ENCODE measurements at places on chromosomes 13 and 19. TPM values are rescaled to one million over a fixed set of nuclear protein-coding genes. Genes with fewer than 3 reads are reported as not detected.

GRCh38 chr13:97492257-97492656 is 58.3 kb downstream of the RAP2A start:
- no peak for DNase-seq

DNA sequence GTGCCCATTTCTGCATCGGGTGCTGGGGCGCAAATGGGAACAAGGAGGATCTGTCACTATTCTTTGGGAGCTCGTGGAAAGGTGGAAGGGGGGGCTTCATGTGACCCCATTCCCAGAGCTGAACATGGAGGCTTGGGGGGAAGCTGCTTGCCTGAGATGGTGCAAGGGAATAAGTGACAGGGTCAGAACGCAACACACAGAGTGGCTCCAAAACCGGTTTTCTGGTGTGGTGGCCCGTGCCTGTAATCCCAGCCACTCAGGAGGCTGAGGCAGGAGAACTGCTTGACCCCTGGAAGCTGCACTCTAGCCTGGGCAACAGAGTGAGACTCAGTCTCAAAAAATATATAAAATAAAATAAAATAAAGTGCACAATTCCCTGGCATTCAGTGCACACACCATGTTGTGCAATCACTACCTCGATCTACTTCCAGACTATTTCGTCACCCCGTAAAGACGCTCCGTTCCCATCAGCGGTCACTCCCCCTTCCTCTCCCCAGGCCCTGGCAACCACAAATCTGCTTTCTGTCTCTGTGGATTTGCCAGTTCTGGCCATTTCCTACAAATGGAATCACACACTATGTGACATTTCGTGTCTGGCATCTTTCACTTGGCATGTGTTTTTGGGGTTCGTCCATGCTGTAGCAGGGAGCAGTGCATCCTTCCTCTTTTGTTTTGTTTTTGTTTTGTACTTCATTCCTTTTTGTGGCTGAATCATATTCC is 18.2 kb upstream of the COMP start:
- DNase-seq, result peak; percentile 91

DNA sequence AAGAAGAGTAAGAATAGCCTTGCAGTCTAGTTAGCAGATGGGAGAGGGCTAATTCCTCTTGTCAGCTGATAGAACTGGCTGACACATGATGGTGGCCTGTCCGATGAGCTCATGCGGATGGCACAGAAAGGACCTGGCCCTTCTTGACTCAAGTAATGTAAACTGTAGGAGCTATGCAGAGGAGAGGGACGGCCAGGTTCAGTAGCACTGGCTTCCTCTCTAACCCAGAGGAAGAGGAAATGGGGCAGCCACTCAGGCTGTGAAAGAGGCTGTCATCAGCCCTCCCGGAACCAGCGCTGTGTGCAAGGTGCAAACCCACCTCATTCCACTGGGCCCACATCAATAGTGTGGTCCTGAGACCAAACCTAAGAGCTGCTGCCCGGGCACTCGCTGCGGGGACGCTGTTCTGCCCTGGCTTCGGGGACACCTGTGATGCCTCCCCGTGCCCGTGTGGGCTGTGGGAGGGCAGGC is 30.8 kb upstream of the USE1 start:
- DNase-seq, result no peak

- DNase-seq, result no peak
These were observed 7.3 kb downstream of the RPS16 start for GRCh38 chr19:39428283-39429112.

- no peak for DNase-seq
These were observed 10.2 kb downstream of the GAS6 start for GRCh38 chr13:113853518-113854237.

- DNase-seq, result peak; percentile 95
These were observed at the start of gene BST2 for GRCh38 chr19:17405250-17406045. Gene BST2, minus strand, starts transcription at chr19:17405630. Its CDS starts 55 bp downstream, at chr19:17405575.

- no peak for DNase-seq
These were observed 70.5 kb upstream of the ZNF420 start for GRCh38 chr19:37007587-37008220.

DNA sequence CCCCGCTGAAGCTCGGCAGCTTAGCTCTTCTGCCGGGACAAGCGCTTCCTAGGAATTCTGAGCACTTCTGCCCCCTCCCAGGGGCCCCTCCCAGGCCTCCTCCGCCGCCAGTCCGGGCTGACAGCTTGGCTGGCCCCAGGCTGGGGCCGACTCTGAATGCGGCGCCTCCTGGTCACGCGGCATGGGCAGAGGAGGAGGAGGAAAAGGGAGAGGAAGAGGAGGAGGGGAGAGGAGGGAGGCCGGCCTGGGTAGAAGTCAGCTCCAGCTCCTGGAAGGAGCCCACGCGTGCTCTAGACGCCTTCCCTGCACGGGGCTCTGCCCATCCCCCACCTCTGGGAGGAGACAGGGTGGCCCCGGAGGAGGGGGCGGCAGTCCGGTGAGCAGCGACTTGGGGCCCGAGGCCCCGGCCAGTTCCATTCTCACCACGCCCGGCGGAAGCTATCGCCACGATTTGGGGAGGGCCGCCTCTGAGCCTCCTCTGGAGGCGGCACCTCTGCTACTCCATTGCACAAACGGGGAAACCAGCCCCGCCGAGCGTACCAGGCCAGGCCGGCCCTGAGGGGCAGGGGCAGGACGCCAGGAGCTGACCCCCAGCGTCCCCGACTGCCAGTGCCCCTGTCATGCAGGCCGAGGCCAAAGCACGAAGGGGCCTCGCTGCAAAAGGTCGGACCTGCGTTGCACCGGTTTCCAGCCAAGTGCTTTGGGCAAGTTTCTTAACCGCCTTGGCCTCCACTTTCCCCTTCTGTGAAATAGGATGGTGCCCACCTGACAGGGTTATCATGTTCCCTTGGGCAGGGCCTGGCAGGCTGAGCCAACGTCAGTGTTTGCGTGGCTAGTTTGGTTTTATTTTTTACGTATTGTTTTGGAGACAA is 31.6 kb downstream of the CCNE1 start:
- DNase-seq, result no peak

DNA sequence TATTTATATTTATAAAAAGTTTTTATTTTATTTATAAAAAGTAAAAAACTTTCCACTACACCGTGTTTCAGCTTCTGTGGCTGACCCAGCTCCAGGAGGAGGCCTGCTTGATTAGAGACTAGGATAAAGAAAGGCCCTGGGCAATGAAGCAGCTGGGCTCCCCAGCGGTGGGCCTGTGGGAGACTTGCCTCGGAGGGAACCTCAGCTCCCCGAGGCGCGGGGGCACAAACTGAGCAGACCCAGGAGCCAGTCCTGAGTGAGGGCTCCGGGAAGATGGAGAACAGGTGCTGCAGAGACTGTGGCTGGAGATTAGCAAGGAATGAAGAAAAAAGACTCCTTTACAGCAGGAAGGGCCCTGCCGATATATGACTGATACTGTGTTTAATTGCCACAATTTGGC is 63.8 kb upstream of the GJB6 start:
- no peak for DNase-seq

- DNase-seq, result no peak
These were observed 96.8 kb downstream of the ATP8A2 start for GRCh38 chr13:25468325-25469168.

DNA sequence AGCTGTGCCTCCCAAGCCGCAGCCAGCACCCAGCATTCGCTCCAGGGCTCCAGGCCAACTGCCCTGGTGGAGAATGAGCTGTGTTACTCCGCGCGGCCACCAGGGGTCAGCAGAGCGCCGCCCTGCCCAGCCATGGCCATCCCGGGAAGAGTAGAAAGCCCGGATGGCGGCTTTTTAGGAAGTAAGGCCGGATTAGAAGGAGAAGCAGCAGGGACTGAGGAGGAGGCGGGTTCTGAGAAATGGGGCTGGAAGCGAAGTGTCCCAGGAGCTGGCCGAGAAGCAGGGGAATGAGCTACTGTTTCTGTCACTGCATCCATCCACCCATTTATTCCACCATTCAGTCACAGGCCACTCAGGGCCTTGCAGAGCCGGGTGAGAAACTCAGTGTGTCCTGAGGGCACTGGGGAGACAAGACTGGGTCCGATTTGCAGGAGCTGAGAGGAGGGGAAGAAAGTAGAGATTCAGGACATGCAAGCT is 6.6 kb upstream of the NPAS1 start:
- DNase-seq, result peak; percentile 87

- DNase-seq, result no peak
These were observed 9.2 kb upstream of the CLC start for GRCh38 chr19:39746836-39747529.

- DNase-seq, result no peak
These were observed 1.9 kb downstream of the ISYNA1 start for GRCh38 chr19:18435842-18436670.

DNA sequence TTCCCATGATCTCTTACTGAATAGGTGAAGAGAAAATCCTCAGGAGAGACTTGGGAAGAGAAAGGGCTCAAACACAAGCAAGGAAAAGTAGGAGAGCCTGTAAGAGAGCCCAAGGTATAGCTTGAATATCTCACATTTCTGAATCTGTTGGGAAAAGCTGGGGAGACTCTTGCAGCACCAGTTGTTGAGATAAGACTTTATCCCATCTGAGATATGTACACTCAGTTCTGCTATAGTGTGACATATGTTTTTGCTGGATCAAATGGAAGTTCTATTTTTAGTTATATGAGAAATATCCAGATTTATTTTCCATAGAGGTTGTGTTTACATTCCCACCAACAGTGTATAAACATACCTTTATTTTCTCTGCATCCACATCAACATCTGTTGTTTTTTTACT is 246.1 kb downstream of the NDFIP2 start:
- no peak for DNase-seq

DNA sequence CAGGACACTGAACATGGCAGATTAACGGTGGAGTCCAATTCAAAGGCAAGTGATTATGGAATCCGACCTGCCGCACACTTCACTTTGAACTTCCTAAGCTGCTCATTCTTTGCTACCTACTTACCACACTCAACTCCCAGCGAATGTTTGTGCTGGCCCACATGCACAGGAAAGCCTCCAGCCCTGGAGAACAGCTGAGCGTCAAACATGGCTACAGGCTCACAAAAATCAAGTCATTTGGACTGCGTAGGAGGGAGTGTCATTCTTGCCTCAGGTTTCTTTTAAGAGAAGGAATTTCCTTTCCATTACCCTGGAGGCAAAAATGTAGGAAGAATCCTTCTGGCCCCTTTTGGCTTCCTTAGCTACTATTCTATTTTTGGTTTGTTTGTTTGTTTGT is 41.3 kb upstream of the IPO5 start:
- no peak for DNase-seq

- DNase-seq, result no peak
These were observed 225.3 kb downstream of the LACC1 start for GRCh38 chr13:44104969-44105368.

- DNase-seq, result no peak
These were observed 1711.8 kb downstream of the EFNB2 start for GRCh38 chr13:104823709-104824108.

DNA sequence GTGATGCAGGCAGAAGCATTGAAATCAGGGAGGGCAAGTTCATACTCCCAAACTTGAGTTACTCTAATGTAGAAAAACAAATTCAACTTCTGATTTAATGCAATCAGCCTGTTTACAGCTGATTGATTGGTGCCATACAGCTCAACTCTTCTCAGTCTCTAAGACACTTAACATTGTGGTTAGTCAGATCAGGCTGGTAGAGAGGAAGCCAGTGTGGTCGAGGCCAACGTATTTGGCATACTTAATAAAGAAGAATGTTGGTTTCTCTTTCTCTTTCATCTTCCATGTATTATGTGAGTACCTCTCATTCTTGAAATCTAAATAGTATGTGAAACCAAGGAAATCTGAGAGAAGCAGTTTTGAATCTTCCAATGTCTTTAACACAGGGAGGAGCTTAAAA is 255.0 kb upstream of the SLITRK1 start:
- no peak for DNase-seq

DNA sequence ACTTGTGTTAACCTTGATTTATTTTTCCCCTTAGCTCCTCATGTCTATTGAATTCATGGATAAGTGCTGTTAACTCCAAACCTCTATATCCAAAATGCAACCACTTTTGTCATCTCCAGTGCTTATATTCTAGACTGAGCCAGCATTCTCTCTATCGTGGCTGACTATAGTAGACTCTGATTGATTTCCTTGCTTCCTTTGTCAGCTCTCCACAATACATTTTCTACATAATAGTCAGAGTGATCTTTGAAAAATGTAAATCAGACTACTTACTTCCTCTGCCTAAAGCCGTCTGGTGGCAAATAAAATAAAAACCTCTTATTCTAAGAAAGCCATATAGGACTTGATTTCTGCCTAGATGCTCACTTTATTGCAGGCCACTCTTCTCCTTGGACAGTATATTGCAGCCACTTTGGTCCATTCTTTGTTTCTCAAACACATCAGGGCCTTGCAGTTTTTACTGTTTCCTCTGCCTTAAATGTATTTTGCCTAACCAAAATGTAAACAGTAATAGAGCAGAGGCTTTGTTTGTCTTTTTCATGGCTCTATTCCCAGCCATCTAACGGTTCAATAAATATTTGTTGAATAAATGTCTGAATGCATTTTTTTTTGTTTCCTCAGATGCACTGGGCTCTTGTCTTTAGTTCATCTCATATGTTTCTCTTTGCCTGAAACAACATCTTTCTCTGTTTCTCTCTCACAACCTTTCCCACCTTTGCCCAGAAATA is 243.6 kb upstream of the CSNK1A1L start:
- no peak for DNase-seq

- DNase-seq, result no peak
These were observed 37.2 kb upstream of the KPNA3 start for GRCh38 chr13:49829715-49830114.

GRCh38 chr13:101397742-101398141 is 18.6 kb downstream of the NALCN start:
- DNase-seq, result peak; percentile 48

- no peak for DNase-seq
These were observed 4.6 kb downstream of the MRPL54 start for GRCh38 chr19:3767050-3767449.

- DNase-seq, result no peak
These were observed 480.3 kb downstream of the LIG4 start for GRCh38 chr13:107734891-107735625.

ZNF112 gene
- total RNA-seq, result 5.4 TPM

BSG gene
- 557 TPM for total RNA-seq

POLR1D gene
- total RNA-seq, result 123 TPM

CALR3 gene
- total RNA-seq, result not detected

PCDH17 gene
- not detected for total RNA-seq
